ENCODE measurements at places on chromosomes 12 and 14. TPM values are rescaled to one million over a fixed set of nuclear protein-coding genes. Genes with fewer than 3 reads are reported as not detected.

- DNase-seq, result no peak
Observed at GRCh38 chr14:92391726-92392125, 68.8 kb downstream of the SLC24A4 start.

The GYS2 gene
- not detected for total RNA-seq

GRCh38 chr12:15171012-15171655, 50.1 kb downstream of the RERG start:
- peak; percentile 71 for DNase-seq

The NPAS3 gene
- not detected for total RNA-seq

DNA sequence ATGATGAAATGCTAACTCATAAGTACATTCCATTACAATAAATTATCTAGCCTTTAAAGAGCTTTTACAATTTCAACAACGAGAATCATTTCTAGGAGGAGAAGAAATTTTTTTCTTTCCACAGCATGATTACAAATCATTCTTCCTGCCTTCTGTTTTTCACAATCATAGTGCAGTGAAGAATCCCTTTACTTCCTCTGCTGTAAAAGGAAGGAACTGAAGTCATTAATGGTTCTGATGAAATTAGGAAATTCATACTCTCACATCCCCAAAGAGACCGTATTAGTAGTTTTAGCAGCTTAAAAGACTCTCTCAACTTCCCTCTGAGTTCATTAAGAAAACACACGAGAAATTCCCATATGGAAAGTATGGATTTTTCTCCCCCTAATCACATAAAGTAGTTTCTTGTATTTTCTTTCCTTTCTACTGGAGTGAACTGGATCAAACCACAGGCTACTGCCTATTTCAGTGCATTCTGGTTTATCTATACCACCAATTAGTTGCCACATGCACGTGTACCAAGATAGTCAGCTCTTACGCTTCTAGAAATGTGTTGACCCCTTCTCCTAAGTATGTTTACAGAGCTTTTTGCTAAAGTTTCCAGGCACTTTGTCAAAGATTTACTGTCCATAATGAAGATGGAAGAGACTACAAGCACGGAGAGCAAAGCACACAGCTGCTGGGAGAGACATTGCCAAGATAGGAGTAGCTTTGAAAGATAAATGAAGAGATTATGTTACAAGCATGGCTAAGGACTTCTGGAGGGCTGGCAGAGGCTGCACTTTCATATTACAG, 58.9 kb upstream of the KITLG start:
- no peak for DNase-seq

The CATSPERB gene
- 0.61 TPM for total RNA-seq

- no peak for DNase-seq
Observed at GRCh38 chr12:109683316-109683715, 30.3 kb upstream of the FAM222A start.

DNA sequence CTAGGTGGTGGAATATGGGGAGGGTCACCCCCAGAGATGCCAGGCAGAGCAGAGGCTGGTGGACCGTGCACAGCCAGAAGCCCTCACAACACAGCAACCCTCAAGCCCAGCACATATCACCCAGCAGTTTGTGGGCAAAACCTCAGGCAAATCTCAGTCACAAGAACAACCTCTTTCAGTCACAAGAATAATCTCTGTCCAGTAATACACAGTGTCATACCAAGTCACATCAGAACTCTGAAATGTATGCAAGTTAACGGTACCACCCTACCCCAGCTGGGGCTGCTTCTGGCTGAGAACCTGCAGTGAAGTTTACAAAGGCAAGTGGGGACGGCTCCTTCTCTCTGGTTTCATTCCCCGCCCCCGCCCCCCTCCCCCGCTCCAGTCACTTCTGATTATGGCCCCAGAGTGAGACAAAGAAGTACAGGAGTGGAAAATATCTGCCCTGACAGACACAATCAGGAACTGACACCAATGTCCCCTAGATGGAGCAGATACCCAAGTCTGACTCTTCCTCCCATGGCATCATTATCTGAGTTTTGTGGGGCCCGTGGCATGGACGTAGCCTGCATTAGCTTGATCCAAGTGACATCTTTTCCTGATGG, 480.9 kb upstream of the TMEM132C start:
- no peak for DNase-seq

The C12orf56 gene
- not detected for total RNA-seq

DNA sequence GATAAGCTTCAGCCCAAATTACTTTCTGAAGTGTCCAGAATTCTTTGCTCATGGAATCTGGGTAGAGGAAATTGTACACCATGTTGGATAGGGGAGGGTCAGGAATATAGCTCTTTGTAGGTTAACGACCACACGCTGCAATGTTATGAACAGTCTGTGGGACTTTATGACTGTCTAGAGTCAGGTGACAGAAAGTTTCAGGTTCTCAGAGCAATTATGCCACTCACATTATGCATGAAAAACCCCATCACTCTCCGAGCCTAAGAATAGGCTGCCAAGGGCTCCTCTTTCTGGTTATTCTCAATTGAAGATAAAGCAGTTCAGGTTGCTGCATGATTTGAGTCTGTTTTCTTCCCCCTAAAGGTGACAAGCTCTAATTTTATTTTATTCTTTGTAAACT, 430.9 kb downstream of the ATP23 start:
- DNase-seq, result no peak

The OTOGL gene
- total RNA-seq, result 0.18 TPM

DNA sequence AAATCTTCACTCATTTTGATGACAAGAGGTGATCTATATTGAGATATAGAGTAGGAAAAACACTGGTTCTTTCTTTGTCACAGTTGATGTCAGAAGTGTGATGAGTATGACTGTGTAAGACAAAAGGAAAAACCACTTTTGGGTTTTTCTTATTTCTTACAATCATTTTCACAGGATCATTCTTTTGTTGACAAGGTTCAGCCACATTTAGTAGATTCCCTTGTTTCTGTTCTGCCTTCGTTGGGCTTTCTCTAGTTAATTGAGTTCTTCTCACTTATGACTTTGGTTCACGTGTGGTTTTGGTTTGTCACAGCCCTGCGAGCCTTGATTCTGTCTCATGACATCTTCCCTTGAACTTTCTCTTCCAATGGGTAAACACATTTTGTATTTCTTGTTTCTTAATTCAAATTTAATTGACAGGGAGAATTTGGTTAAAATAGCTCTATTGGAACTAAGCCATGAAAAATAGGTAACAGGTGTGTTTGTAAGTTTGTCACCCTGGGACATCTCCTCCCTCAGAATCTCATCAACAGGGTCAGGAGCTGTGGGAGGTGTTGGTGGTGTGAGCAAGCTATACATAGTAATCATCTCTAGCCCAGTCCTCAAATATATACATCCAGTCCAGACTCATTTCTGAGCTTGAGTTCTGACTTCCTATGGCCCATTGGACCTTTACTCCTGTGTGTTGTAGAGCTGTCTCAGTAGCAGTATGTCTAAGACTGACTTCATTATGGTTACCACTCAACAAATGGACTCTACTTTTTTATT, 255.3 kb downstream of the BMP4 start:
- no peak for DNase-seq

GRCh38 chr12:108562348-108563135, at the start of gene ISCU:
Gene ISCU (plus strand): TSS chr12:108562596. CDS start chr12:108562623, 27 bp downstream.
- DNase-seq, result peak; percentile 98

The CNTN1 gene
- not detected for total RNA-seq

GRCh38 chr12:29216266-29216665, 67.2 kb downstream of the FAR2 start:
- no peak for DNase-seq

GRCh38 chr14:59422069-59422881, 42.9 kb downstream of the GPR135 start:
- peak; percentile 5 for DNase-seq

DNA sequence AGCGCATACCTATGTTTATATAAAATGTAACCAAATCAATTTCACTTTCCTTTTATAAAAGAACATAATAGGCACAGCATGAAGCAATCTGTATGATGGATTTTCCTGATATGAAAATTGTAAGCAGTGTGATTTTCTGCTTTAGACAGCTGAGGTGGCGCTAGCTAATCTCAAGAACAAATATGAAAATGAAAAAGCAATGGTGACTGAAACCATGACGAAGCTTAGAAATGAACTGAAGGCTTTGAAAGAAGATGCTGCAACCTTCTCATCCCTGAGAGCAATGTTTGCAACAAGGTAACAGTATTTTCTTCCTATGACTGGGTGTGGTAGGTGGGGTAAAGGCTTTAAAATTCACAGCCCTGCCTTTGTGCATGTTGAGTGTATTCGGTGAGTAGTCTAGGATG, 65.0 kb upstream of the FGD4 start:
- no peak for DNase-seq

The TAS2R19 gene
- 1.6 TPM for total RNA-seq

The TMPRSS12 gene
- not detected for total RNA-seq

DNA sequence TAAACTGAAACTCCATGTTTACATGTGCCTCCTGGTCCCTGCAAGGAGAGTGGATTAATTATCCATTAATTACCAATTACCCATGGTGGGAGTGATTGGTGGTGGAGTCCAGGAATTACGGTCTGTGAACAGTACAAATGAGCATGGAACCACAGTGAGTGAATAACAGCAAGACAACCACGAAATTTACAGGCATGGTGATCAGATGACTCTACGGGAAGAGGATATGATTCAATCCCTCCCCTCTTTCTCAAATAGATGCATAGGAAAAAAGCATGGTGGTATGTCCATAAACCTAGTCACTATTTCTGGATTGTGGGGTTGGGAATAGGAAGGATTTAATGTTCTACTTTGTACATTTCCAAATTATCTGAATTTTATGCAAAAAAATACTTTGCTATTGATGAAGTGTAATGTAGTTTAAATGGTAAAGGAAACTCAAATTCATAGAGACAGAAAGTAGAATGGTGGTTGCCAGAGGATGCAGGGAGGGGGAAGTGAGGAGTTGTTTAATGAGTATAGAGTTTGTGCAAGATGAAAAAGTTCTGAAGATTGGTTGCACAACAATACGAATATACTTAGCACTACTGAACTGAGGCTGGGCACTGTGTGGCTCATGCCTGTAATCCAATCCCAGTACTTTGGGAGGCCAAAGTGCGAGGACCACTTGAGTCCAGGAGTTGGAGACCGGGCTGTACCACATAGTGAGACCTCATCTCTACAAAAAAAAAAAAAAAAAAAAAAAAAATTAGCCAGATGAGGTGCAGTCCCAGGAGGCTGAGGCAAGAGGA, 41.2 kb upstream of the C12orf75 start:
- DNase-seq, result no peak

- DNase-seq, result no peak
Observed at GRCh38 chr12:67456431-67456901, 187.3 kb downstream of the CAND1 start.

GRCh38 chr12:77382096-77382742, 316.9 kb upstream of the E2F7 start:
- DNase-seq, result no peak

- peak; percentile 17 for DNase-seq
Observed at GRCh38 chr14:102320033-102320660, 601 bp downstream of the ZNF839 start.

The MYO1A gene
- 0.76 TPM for total RNA-seq

DNA sequence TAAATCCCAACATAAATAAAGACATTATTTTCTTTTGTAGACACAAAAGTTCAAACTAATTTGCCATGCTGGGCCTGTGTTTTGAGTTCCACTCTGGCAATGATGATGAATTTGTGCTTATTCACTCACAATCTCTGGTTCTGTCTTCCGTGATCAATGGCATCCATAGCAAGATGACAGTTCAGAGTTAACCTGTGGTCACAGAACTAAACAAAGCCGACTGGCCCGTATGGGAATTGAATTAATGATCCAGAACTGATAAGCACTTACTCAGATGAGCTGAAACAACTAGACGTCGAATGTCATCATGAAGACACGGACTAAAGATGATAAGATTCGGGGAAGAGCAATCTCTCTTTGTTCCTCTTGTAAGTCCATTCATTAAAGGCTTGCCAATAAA, 81.6 kb downstream of the CAPZA3 start:
- DNase-seq, result no peak

- DNase-seq, result no peak
Observed at GRCh38 chr14:23164250-23164649, 19.2 kb downstream of the SLC7A8 start.

GRCh38 chr14:85479771-85480170, 50.2 kb upstream of the FLRT2 start:
- no peak for DNase-seq

DNA sequence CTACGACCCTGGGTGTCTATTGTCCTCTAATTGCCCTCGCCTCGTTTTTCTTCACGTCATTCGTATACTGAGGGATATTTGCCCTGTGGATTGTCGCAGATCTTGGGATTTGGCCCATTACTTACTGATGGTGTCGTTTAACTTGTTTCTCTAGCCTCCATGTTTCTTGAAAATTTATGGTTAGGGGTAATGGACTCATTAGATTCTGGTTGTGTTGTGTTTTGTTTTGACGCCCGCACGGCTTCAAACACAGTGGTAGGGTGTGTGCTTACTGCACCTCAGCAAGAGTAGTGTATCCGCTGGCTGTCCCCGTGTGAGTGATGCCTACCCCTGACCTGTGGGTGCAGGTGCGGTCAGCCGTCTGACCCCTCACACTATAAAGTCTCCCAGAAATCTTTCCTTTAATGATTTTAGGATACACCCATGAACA, 874 bp upstream of the RNU6-8 start:
- peak; percentile 34 for DNase-seq

GRCh38 chr14:82759656-82760055, 1226.0 kb upstream of the SEL1L start:
- no peak for DNase-seq

DNA sequence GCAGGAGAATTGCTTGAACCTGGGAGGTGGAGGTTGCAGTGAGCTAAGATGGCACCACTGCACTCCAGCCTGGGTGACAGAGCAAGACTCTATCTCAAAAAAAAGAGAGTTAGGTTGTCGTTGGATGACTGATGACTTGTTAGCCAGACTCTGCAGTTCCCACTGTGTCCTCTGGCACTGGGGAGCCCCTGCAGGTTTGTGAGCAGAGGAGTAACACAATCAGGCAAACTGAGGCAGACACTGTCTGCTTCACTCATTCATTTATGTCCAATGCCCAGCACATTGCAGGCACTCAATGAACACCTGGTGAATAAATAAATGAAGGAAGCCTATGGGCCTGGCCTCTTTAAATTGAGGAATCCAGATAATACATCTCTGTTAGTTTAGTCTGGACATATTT, 41.2 kb upstream of the BCL11B start:
- DNase-seq, result no peak

The CLEC4A gene
- 0.64 TPM for total RNA-seq

The MYF5 gene
- total RNA-seq, result not detected

DNA sequence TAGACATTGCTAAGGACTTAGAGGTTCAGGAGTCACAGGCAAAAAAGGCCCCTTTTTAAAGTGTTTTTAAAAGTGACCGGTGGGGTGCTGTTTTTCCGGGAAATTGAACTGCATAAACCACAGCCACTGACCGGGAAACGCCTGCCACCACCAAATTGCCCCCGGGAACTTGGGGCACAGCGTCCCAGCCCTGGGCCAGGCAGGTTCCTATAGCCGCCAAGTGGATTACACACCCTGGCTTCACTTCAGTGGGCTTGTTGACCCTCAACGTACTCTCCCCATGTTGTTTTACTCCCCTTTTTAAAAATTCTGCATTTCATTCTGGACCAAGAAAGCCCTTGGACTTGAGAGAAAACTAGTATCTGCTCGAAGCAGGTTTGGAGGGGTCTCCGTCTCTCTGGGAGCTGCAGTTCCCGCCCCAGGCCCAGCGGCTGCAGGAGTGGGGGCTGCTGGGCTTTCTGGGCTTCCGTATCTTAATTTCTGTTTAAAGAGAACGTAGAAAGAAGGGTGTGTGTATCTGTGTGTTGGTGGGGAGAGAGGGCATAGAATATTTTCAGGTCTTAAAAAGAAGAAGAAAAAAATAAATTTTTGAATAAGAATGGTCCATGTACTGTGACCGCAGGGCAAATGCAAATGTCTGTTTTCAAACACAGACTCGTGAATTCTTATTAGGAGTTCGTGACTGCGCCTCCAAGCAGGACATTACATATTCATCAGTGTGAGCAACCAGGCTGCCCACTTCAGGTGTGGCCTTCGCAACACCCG, 82.9 kb downstream of the PAPOLA start:
- no peak for DNase-seq

All from HT-29 (cell line).